Calu3 (cell line): ENCODE measurements at places on chromosomes 6 and 20. TPM values are rescaled to one million over a fixed set of nuclear protein-coding genes. Genes with fewer than 3 reads are reported as not detected.

GRCh38 chr6:140203661-140204147 lies 829.3 kb upstream of the CITED2 start:
- DNase-seq = no peak

GRCh38 chr6:2173203-2173961 lies 72.0 kb downstream of the GMDS start:
- DNase-seq = no peak

C6orf118 gene
- not detected in 2 replicates for total RNA-seq

VNN1 gene
- 12.4 and 13.3 TPM in 2 replicates for total RNA-seq

CLDN20 gene
- total RNA-seq = not detected in 2 replicates
